ENCODE measurements at places on chromosomes 2 and 18.

- DNase-seq, result no peak
Observed at GRCh38 chr2:11778416-11778815, 32.0 kb downstream of the LPIN1 start.

DNA sequence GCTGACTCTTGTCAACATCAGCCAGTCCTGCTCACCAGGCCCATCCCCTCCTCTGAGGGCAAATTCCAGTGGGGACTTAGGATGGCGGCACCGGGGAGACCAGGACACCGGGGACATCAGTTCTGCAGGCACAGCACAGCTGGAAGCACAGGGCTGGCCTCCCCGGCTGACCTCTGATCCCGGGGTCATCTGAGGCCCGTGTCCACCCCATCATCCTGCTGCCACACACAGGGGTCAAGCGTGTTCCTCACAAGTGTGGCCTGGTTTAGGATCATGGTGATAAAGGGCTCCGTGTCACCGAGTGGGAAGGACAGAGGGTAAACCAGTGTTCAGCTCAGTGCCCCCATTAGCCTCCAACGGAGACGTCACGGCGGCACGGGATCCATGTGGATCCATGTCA is 58.1 kb upstream of the CTDP1 start:
- DNase-seq, result no peak

DNA sequence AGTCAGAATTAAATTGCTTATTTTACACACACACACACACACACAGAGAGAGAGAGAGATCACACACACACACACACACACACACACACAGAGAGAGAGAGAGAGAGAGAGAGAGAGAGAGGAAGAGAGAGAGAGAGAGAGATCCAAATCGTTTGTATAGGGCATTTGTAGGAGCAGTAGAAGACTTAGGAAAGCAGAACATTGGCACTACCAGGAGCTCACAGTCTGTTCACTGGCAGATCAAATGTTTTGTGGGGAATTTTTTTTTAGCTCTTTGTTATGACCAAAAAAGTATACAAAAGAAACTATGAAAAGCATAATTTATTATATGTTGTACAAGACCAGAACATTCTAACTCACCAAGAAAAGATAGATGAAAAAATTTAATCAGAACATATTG is 81.8 kb downstream of the MBD5 start:
- DNase-seq, result no peak

DNA sequence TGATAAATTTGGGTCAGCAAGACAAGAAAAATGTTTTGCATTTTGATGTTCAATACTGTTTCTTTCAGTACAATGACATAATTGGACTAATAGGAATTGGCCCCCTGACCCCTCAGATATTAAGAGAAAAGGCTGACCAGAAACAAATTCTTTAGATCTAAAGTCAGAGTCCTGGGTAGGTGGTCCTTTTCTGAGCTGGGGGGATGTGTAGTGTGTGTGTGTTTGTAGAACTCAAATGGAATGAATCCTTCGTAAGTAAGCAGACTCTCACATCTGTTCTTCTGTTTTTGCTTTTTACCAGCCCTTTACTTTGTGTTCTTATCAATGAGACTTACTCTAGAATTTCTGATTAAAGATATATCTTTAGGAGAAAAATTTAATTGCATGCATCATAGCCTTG is 327.7 kb downstream of the TGIF1 start:
- DNase-seq, result no peak
